Caco-2 (cell line): ENCODE measurements at places on chromosomes 2 and 18. TPM values are rescaled to one million over a fixed set of nuclear protein-coding genes. Genes with fewer than 3 reads are reported as not detected.
A peak's percentile ranks its signal among the peaks of the same experiment; 100 is the strongest.

DNA sequence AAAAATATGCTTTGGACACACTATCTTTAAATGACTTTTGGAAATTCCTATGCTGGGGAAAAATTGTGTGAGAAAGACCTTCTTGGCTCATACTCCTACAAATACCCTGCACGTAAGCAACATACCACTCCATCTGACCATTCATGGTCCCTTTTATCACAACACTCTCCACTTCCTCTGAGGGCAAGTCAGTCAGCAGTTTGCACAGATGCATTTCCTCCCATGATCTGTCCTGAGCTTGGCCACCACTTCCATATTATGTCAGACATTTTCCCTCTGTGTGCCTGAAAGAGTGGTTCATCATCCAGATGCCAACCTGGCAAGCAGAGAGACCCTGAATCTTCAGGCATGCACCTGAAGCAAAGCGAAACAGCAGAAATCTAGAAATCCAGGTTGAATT lies 16.1 kb upstream of the REG3G start:
- H3K27ac ChIP-seq = no peak overlapping the region
- no peak overlapping the region for H3K4me3 ChIP-seq
- no peaks in the 10 kb centered on the region for H3K4me1 ChIP-seq
- DNase-seq = no peak
- no peaks in the 10 kb centered on the region for H3K36me3 ChIP-seq

DNA sequence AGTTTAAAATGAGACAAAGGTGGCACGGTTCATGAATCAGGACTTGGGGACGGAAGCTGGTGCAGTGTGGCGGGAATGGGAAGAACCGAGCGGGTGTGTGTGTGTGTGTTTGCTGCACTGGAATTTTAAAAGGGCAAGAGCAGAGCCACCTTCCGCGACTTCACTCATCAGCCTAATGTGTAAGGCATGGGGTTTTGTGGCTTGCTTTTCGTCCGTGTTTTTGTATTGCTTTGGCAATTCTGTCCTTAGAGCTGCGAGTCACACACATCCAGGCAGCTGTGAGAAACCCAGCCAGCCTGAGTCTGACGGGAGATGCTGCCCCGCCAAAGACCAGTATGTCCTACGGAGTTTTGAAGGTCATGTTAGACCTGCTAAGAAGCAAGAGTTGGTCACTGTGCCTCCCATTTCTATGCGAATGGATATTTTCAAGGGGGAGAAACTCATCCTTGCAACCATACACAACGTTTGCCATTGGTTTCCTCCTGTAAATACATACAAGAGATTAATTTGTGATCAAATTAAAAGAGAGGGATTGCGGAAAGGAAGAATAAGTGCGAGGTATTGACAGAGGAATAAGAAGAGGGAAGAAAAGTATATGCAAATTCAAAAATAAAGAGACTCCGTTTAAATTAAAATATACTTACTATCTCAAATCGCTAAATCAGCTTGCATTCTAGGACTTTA lies 665 bp upstream of the CACNB4 start:
- peaks cover 4% of the 10 kb centered on the region; the same call in 1 of the 2 replicates for H3K27me3 ChIP-seq
- no peaks in the 10 kb centered on the region for H3K36me3 ChIP-seq
- no peak overlapping the region for H3K27ac ChIP-seq
- H3K4me1 ChIP-seq = no peaks in the 10 kb centered on the region

DNA sequence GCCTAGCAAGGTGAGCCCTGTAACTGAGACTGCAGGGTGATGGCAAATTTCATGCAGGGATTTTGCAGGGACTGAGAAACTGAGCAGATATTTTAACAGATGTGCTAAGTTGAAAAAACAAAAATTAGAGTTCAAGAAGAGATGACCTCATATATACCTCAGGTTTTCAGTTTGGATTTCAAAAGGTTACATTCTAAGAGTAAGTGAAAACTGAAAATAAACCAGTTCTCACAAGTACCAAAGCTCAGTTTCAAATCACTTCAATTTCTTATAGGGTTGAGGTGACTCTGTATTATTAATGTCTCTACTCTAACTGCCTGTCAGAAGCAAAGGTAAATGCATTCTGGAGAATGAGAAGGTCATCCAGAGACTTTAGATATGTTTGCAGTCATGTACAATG lies 237.4 kb upstream of the VRK2 start:
- no peaks in the 10 kb centered on the region for H3K36me3 ChIP-seq
- no peaks in the 10 kb centered on the region for H3K27me3 ChIP-seq
- H3K4me3 ChIP-seq = no peak overlapping the region
- H3K27ac ChIP-seq = no peak overlapping the region

DNA sequence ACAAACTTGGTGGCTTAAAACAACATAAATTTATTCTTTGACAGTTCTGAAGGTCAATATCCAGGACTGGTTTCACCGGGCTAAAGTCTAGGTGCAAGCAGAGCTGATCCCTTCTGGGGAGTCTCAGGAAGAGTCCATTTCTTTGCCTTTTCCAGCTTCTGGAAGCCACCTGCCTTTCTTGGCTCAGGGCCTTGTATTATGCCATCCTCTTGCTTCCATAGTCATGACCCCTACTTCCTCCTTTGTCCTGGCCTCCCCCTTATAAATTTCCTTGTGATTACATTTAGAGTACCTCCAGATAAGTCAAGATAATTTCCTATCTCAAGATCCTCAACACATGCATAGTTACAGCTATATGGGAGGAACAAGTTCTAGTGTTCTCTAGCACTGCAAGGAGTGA lies 1089.5 kb downstream of the LRP1B start:
- no peaks in the 10 kb centered on the region for H3K4me1 ChIP-seq
- no peaks in the 10 kb centered on the region for H3K27me3 ChIP-seq
- no peak overlapping the region for H3K27ac ChIP-seq
- no peak for DNase-seq

GRCh38 chr2:43851011-43851980 lies 12.5 kb downstream of the ABCG8 start:
- no peak overlapping the region for H3K4me3 ChIP-seq
- H3K4me1 ChIP-seq = no peaks in the 10 kb centered on the region

DNA sequence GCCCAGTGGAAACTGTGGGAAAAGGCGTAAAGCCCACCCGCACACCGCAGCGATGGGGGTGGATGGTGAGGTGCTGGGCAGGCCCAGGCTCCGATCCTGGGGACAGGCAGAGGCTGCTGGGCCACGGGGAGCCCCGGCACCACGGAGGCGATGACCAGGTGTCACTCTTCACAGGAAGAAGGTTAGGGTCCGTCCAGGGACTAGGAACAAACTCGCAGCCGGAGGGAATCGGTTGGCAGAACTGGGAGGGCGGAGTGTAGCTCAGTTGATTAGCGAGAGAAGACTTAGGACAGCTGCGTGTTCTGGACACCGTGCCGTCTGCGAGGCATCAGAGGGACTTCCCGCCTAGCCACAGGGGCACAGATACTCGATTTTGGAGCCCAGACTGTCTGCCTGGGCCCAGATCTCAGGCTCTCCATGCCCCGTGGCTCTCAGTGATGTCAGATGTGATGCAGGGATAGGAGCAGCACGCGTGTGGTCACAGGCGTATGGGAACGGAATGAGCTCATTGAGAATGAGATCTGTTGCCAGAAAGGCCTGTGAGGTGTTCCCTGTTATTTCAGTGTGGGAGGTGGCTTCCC lies 16.1 kb upstream of the ALLC start:
- DNase-seq = no peak
- H3K27me3 ChIP-seq = no peaks in the 10 kb centered on the region
- H3K4me3 ChIP-seq = no peak overlapping the region
- H3K36me3 ChIP-seq = no peaks in the 10 kb centered on the region
- no peak overlapping the region for H3K27ac ChIP-seq

GRCh38 chr18:75810961-75811551 lies 383.6 kb upstream of the SMIM21 start:
- no peaks in the 10 kb centered on the region for H3K27me3 ChIP-seq
- no peak overlapping the region for H3K27ac ChIP-seq
- no peak overlapping the region for H3K4me3 ChIP-seq

GRCh38 chr2:602571-603359 lies 74.4 kb downstream of the TMEM18 start:
- no peaks in the 10 kb centered on the region for H3K36me3 ChIP-seq
- no peak overlapping the region for H3K4me3 ChIP-seq
- no peaks in the 10 kb centered on the region for H3K4me1 ChIP-seq
- H3K27ac ChIP-seq = no peak overlapping the region

DNA sequence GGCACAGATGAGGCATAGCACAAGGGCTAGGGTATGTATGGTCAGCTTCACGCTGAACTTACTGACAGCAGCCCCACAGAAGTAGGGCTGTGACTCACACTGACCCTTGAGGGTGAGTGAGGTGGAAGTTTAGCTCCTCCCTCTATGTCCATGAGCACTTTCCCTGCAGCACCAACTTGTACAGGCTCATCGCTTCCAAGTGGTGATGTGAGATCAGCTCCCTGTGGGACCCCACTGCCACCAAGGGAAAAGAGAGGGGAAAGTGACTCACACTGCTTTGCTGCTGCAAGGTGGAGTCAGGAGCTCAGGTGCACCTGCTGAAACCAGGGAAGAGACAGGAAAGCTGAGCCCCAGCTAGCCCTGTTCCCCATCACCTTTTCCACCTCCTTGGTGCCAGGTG lies 91.5 kb downstream of the TEX51 start:
- peak overlapping the region; percentile 73 for H3K27ac ChIP-seq
- H3K36me3 ChIP-seq = no peaks in the 10 kb centered on the region
- no peak for DNase-seq
- H3K27me3 ChIP-seq = no peaks in the 10 kb centered on the region

DNA sequence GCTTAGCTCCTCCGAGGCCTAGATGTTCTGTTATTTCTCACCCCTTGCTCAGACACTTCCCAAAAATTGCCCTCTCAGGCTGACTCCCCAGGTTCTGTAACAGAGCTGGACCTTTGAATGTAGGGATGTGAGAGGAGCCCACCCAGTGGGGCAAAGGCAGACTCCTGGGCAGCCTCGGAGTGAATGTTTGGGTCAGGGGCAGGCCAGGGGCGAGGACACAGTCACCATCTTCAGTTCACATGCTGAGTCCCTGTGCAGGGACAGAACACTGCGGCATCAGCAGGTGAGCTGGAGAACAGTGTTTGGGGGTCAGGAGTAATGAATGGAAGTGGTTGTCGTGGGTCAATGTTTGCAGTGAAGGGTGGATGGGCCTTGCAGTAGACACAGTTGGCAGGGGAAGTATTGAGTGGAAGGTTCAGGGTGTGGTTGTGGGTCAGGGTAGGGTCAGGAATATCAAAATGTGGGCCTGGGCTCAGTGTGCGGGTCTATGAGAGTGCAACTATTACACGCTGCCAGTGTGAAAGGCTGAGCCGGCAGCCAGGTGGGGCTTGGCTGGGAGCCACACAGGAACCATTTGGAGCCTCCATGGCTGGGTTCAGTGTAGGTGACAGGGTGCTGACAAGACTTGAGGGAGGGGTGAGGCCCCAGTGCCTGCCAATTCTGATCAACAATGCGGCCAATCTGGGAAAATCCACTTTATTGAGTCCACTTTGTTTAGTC lies 4.4 kb downstream of the IHH start:
- no peak overlapping the region for H3K27ac ChIP-seq
- peaks cover 16% of the 10 kb centered on the region for H3K36me3 ChIP-seq
- DNase-seq = no peak
- H3K4me1 ChIP-seq = peaks cover 11% of the 10 kb centered on the region
- no peaks in the 10 kb centered on the region for H3K27me3 ChIP-seq

GRCh38 chr2:11705711-11706110 lies 35.7 kb upstream of the NTSR2 start:
- DNase-seq = no peak
- H3K27ac ChIP-seq = no peak overlapping the region
- no peaks in the 10 kb centered on the region for H3K27me3 ChIP-seq
- no peaks in the 10 kb centered on the region for H3K36me3 ChIP-seq
- H3K4me3 ChIP-seq = no peak overlapping the region
- H3K4me1 ChIP-seq = no peaks in the 10 kb centered on the region

DNA sequence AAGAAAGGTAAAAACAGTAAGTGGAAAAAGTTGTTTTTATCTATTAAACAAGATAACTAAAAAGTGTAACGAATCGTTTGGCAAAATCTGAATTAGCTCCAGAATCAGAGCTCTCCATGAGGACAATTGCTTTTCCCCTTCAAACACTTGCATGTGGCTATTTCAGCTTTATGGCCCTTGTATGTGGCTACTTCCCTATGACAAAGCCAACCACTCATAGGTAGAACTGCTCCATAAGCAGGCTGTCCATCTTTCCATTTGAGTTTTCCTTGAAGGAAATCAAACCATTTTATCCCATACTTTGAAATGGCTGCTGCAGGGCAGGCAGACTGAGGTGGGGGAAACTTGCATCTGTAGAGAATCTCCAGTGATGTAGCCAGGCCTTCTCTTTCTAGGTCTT lies 445.5 kb upstream of the ID2 start:
- no peaks in the 10 kb centered on the region for H3K36me3 ChIP-seq
- no peak for DNase-seq
- no peaks in the 10 kb centered on the region for H3K4me1 ChIP-seq

DNA sequence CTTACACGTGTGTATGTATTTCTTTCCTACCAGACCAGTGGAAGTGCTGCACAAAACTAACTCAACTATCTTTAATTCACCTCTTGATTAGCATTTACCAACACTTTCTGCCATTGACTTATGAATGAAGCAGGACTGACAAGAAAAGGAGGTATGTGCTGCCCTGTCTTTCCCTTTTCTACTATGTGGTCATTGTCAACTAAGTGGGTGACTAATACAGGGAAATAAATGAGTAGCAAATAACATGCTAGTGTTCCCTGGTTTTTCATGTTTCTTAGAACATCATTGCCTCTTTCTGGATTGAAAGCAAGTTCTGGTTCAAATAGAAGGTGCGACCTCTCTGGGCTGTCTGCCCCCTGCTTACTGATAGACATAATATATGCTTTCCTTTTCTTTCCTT lies 58.0 kb downstream of the LINC00305 start:
- H3K36me3 ChIP-seq = no peaks in the 10 kb centered on the region
- no peak overlapping the region for H3K4me3 ChIP-seq
- DNase-seq = no peak
- no peaks in the 10 kb centered on the region for H3K4me1 ChIP-seq

GRCh38 chr18:57516056-57516455 lies 70.4 kb downstream of the FECH start:
- no peaks in the 10 kb centered on the region for H3K4me1 ChIP-seq
- no peak for DNase-seq
- no peak overlapping the region for H3K27ac ChIP-seq
- no peaks in the 10 kb centered on the region for H3K36me3 ChIP-seq

GRCh38 chr18:32300914-32301313 lies 111.1 kb downstream of the MEP1B start:
- H3K4me1 ChIP-seq = no peaks in the 10 kb centered on the region
- H3K27ac ChIP-seq = no peak overlapping the region
- no peak overlapping the region for H3K4me3 ChIP-seq
- H3K27me3 ChIP-seq = no peaks in the 10 kb centered on the region

DNA sequence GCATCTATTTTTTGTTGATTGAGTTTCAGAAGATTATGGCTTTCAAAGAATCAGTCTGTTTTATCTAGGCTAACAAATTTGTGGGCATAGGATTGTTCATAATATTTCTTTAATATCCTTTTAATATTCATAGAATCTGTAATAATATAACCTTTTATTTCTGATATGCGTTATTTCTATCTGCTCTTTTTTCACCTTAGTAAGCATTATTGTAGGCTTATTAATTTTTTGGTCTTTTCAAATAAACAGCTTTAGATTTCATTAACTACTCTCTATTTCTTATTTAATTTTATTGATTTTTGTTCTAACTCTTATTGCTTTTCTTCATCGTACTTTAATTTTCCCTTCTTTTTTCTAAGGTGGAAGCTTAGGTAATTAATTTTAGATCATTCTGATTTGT lies 1614.4 kb upstream of the DDX18 start:
- H3K27ac ChIP-seq = no peak overlapping the region
- no peak overlapping the region for H3K4me3 ChIP-seq
- no peak for DNase-seq
- H3K4me1 ChIP-seq = no peaks in the 10 kb centered on the region
- no peaks in the 10 kb centered on the region for H3K36me3 ChIP-seq

FEV gene
- not detected in 2 replicates for total RNA-seq

POU3F3 gene
- not detected in 2 replicates for total RNA-seq

FRZB gene
- 0.16 TPM in 1 of 2 replicates, not detected in the other for total RNA-seq

PASK gene
- total RNA-seq = 21.1 and 21.2 TPM in 2 replicates

DSEL gene
- total RNA-seq = 0.16 and 0.18 TPM in 2 replicates
